Right lobe of liver (tissue), 6 donors: ENCODE measurements at places on chromosomes 5 and 9.

GRCh38 chr5:108148715-108149139, 233.2 kb downstream of the FBXL17 start:
- DNase-seq, result no peak

GRCh38 chr9:93477397-93477796, 24.0 kb upstream of the FAM120AOS start:
- no peak for DNase-seq

DNA sequence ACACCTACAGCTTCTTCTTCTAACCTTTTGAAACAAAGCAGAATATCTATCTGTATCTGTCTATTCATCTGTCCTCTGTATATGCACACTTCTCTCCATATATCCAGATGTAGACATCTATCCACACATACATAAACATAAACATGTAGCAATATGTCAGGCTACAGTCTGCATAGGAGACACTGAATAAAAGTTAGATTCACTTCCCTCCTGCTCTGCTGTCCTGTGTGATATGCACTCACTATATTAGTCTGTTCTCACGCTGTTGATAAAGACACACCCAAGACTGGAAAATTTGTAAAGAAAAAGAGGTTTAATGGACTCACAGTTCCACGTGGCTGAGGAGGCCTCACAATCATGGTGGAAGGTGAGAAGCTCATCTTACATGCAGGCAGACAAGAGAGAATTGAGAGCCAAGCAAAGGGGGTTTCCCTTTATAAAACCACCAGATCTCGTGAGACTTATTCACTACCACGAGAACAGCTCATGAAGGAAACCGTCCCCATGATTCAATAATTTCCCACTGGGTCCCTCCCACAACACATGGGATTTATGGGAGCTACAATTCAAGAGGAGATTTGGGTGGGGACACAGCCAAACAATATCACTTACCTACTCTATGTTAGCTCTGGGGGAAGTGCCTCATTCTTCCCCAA, 24.1 kb downstream of the RANBP3L start:
- DNase-seq, result no peak

DNA sequence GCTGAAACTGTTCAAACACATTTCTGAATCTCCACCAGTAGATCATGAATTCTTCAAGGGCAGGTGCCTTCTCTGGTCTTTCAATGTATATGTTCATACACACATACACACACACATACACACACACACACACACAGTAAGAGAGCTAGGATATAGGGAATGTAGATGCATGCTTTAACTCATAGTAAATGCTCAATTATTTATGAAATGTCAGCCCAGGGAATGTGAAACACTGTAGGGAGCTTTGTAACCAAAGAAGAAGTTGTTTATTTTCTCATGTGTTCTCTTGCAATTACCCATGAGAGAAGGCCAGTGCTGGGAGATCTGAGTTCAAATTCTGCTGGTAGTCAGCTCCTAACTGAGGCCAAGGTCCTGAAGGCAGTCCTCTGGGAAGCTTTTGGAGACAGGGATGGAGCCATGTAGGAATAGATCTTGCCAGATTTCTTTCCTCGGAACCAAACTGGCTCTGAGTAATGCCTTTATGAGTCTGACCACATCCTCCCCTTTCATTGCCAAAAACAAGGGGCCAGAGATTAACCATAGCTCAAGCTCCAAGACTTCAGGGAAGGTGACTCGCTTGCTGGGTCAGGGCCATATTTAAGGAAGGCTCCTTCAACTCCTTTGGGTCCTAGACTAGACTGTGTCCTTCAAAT, 487.0 kb upstream of the TNC start:
- DNase-seq, result no peak

DNA sequence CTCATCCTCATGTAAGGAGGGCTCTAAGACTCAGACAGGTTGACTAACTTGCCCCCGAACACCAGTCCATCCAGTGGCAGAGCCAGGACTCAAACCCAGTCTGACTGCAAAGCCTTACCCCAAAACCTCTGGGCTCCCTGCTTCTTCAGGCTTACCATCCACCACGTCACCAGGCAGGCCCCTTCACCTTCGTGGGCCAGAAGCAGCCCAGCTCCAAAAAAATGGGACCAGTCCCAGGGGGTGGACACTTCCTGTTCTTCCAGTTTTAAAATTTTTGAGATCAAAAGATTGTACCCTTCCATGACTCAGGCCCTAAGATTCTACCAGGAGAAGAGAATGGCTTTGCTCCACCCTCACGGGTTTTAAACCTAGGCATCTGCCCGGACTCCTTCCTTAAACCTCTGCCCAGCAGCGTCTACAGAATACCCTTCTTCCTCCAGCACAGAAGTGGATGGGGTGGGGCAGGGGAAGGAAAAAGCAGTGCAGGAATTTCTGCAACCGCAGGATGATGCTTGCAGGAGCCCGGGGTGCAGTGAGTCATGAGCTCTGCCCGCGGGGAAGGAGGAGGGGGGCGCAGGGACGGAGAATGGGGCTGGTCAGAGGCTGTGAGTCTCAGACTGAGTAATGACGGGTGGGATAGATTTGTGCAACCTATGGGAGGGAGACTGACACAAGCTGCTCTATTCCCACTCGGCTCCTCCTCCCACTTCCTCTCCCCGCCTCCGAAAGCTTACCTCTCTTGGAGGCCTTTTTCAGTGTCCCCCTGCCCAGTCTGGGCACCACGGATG, 50.4 kb upstream of the STXBP1 start:
- peak; percentile 72 for DNase-seq

GRCh38 chr5:154899151-154899816, 38.7 kb downstream of the GEMIN5 start:
- DNase-seq, result no peak

DNA sequence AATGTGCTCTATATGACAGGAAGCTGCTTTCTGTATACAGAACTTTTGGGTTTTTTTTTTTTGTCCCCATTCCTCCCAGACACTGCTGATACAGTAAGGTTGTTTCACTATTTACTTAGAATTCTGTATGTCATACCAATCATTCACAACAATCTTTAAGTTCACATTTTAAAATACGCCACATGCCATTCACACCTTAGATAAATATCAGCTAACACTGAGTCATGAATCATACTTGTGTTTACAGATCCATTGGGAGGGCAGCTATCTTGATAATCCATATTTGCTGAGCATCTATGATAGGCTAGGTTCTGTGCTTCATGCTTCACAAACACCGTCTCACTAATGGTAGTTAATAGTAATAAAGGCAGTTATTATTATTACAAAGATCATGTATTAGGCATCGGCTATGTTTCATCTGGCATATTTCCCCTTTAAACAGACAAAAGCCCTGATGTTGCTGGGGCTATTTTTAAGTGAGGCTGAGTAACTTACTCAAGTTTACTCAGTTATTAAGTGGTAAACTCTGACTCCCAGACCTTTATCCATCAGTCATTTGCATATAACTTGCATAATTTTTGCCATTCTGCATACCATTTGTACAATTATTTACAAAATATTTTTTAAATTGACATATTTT, 152.2 kb upstream of the HMHB1 start:
- DNase-seq, result no peak

GRCh38 chr5:31433229-31433628, 98.7 kb downstream of the DROSHA start:
- no peak for DNase-seq

GRCh38 chr5:6228257-6229250, 149.8 kb downstream of the MED10 start:
- DNase-seq, result no peak

- no peak for DNase-seq
Observed at GRCh38 chr9:2270565-2270964, 255.4 kb downstream of the SMARCA2 start.

DNA sequence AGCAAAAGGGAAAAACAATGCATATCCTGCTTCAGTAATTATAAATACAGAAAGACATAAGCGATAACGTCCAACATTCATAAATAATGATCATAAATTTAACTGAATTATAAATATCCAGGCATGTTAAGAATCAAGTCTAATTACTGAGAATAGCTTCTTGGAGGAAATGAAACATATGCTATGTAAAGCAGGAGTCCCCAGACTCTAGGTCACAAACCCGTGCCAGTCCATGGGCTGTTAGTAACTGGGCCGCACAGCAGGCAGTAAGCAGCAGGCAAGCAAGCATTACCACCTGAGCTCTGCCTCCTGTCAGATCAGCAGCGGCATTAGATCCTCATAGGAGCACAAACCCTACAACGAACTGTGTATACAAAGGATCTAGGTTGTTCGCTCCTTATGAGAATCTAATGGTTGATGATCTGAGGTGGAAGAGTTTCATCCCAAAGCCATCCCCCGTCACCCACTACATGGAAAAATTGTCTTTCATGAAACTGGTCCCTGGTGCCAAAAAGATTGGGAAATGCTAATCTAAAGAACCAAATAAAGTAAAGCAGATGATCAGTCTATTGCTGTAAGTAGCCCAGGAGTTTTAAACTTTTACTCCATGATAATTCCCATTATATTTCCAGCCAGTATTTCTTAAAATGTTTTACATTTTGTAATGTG, 50.4 kb downstream of the CERT1 start:
- DNase-seq, result no peak

- DNase-seq, result no peak
Observed at GRCh38 chr9:38360839-38361472, 31.5 kb upstream of the ALDH1B1 start.

GRCh38 chr5:27269766-27270165, 231.4 kb upstream of the CDH9 start:
- no peak for DNase-seq

- DNase-seq, result no peak
Observed at GRCh38 chr9:130472184-130472705, 27.5 kb downstream of the ASS1 start.

GRCh38 chr9:20524776-20525175, 97.5 kb downstream of the MLLT3 start:
- no peak for DNase-seq

DNA sequence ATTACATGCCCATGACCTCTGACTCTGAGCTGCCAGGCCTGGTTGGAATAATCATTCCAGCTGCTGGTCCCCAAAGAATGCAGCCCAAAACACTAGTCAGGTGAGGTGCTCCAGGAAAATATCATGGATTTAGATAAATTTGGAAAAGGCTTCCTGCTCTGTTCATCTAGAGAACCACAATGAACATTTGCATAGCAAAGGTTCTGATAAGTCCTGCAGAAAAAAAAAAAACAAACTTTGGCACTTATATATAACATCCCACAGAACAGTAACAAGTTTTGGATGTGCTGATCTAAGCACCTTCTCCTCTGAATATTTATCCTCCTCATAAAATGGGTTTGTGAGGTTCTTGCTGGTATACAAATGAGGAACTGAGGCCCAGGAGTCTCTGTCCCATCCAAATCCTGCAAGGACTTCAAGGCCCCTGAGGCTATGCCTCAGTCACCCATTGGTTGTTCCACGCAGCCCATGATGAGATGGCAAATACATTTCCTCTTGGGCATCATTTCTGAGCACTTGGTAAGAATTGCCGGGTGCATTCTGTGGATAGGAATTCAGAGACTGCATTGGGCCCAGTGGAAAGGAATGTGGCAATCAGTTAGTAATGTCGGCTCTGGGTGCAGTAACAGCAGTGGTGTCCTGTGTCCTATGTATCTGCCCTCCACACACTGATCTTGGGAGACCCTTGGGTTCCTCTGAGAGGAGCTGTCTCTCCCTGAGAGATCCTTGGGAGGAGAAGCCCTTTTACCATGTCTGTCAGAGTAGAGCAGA, 73.4 kb upstream of the ASS1 start:
- DNase-seq, result no peak

- no peak for DNase-seq
Observed at GRCh38 chr5:103057208-103058130, 62.5 kb downstream of the GIN1 start.

- DNase-seq, result no peak
Observed at GRCh38 chr5:161027763-161028162, 175.8 kb upstream of the ATP10B start.

GRCh38 chr5:39619168-39619818, 194.5 kb upstream of the DAB2 start:
- no peak for DNase-seq

DNA sequence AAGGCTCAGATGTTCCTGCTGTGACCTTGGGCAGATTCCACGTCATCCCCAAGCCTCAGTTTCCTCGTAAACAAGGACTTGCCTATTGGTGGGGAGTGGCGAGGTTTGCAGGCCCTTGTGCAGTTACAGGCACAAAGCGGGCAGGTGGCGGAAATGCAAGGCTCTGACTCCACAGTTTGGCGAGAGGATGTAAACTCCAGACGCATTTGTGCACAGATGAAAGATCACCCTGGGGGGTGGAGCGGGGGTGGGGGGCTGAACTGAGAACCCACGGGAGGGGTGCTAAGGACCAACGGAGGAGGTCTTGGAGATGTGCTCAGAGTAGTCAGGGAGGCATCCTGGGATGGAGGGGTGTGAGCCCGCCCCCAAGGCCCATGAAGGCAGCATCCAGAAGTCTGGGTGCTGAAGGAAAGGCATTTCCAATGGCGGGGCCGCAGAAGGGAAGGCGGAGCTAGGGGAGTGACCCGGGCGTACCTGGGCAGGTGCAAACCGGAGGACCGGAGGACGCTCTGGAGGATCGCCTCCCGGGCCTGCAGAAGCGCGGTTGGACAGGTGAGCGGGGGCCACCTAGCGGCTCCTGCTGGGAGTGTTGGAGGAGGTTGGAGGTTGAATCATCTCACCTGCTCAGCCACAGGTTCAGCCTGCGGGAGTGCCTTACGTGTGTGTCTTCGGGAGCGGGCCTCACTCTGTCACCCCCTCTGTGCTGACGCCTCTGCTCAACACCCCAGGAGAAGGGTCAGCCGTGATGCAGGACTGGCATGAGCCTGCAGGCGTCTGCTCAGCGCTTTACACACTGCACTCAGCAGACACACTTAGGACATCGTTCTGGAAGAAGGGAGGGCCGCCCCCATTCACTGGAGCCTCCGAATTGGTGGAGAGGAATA, 1.9 kb upstream of the FIBCD1 start:
- DNase-seq, result peak; percentile 83

DNA sequence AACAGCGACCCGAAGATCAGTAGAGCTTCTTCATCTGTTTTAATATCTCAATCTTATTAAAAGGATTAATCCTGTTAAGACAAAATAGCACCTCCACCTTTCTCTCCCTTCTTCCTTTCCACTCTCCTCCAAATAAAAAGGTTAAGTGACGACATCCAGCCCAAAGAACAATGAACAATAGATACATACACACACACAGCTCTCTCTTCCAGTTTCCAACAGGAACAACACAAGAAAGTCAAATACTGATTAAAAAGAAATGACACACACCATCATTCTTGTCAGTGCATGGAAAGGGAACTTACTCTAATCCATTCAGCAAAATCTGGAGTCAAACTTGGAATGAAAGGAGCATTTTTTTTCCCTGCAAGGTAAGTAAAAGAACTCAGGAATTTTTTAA, 2.8 kb downstream of the ARL15 start:
- DNase-seq, result no peak

GRCh38 chr5:76216748-76217147, 133.6 kb downstream of the SV2C start:
- DNase-seq, result no peak
